Anterior cingulate cortex (tissue), 58 donors: ENCODE measurements at places on chromosomes 11 and 22.

DNA sequence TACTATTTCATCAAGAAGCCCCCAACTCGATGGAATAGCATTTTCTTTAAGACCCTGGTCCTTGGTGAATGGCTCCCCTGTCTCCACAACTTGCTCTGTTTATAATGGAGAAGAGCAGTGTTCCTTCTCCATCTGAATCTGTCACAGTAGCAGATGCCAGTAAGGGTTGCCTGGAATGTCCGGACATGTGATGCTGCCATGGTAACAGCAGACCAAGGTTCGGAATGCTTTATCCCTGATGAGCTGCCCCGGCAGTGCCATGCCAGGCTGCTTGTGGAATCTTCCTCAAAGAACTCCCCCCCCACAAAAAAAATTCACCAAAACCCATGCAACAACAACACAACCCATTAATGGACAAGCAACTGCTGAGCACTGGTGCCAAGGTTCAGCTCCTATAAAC lies 72.5 kb downstream of the KCNC1 start:
- DNase-seq, result no peak

DNA sequence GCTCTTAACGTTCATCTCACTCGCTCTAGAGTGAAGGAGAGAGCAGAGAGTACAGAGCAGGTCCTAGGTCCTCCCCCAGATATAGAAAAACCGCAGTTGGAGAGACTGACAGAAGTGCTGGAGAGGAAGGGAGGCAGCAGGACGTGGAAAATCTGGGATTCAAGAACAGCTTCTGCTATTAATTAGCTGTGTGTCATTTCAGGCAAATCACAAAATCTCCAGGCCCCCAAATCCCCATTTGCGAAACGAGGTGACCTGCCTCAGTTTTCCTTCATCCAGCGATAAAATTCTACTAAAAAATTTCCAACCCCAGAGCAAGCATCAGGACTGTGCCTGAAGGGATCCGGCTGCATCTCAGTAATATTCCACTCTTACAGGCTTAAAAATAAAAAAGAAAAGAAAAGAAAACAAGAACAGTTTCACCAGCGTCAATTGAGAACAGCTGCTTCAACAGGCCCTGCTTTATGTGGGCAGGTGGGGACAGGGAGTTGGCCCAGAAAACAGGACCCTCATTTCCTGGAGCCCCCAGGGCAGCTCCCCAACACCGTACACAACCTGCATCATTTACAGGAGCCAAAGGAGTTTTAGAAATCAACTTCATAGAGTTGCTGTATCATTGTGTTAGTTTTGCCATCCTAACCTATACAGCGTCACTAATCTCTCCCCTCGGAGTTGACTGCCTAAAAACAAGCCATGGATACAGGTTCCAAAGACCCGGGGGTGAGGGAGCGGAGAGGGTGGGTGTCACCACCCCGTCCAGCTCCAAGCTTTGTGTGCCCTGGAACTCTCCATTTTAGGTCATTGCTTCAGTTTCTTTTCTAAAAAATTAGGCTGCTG lies 2.3 kb upstream of the MALAT1 start:
- DNase-seq, result no peak

GRCh38 chr11:10407055-10407454 lies 48.0 kb upstream of the AMPD3 start:
- DNase-seq, result no peak

DNA sequence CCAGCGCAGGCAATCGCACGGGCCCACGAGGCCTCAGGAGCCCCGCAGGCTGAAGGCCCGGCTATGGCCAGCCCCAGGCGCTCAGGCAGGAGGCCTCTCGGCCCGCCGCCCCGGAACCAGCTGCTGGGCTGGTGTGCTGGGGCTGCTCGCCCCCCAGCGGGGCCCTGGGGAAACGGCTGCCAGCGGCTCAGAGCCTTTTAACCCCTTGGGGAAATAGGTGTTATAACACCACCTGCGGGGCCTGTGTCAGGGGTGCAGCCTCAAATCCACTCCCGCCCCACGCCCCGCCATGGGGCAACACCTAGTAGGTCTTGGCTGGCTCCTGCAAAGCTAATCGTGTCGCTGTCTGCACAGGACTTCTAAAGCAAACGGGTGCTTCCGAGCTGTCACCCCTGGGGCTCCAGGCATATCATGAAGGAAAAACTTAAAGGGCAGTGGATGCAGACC lies 237.4 kb downstream of the TTC28 start:
- DNase-seq, result peak; percentile 76

GRCh38 chr11:114017723-114018122 lies 41.8 kb upstream of the ZBTB16 start:
- no peak for DNase-seq

- no peak for DNase-seq
Measured at GRCh38 chr11:2991452-2992233, 486 bp downstream of the NAP1L4 start.

GRCh38 chr22:37012262-37012904 lies 6.9 kb downstream of the TST start:
- peak; percentile 56 for DNase-seq

DNA sequence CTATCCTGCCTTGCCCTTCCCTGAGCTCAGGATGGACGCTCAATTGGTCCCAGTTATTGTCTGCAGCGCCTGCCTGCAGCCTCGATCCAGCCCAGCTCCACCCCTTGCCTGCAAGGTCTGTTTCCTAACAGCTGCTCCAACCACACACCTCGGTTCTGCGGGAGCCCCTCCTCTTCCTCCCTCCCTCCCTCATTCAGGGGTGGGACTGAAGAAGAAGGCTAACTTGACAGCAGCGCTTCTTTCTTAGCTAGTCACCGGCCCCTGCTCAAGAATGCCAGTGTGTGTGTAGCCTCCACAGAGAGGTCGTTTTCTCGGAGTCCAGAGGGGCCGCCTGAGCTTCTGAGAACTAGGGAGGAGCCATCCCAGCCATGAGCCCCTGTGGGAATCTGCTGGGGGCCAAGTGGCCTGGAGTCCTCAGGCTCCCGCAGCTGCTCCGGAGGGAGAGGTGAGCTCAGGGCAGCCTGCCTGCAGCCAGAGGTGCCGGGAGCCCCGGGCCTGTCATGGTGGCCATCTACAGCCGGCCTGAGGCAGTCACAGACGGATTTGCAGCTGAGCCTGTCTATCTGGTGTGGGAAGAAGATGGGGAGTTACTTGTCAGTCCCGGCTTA lies 36.1 kb downstream of the LIMK2 start:
- peak; percentile 16 for DNase-seq

- no peak for DNase-seq
Measured at GRCh38 chr11:71356904-71357303, 91.3 kb downstream of the DHCR7 start.

DNA sequence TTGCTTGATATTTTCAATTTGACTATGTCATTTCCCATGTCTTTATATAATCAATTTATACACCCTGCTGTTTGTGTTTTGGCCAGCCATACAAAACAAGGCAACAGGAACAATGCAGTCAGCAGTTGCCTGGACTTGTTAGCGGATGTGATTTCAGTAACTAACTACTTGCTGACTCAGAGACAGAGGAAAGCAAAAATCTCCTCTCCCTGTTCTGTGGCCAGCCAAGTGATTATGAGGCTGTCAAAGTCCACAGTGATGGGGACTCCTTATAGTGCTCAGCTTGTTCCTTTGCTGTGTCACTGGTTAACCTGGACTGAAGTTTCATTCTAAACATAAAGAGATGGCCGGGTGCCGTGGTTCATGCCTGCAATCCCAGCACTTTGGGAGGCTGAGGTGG lies 32.6 kb upstream of the APLP2 start:
- no peak for DNase-seq

DNA sequence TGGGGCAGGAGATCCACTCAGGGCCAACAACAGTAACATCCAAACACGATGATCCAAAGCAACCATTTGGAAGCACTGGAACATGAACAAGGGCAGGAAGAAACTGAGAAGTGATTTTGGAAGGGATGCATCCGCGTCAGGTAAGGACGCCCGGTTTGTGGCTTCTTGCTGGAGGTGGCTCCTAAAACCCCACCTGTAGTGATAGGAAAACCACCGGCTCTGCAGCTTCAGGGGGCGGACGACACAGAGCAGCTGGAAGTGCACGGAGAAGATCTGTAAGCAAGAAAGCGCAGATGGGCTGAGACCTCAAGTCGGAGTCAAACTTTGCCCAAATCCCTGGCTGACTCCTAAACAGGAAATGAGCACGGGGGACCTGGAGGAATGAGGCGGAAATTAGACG lies 1066.1 kb downstream of the BRD1 start:
- DNase-seq, result no peak

DNA sequence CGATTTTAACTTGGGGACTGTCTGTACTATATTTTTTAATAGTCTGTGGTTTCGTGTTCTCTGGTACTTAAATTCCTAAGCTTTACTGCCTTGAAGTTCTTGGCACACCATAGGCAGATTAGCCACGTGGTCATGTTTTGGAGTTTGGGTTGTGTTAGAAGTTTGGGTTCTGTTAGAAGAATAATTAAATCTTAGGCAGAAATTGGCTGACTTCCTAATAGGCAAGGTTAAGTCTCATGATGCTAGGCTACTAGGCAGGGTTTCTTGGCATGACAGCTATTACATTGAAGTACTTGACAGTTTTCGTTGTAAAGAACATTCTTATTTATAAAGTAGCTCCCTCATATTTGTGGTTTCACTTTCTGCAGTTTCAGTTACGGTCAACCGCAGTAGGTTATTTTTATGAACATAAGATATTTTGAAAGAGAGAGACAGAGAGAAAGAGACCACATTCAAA lies 30.0 kb upstream of the MMP7 start:
- DNase-seq, result no peak

- DNase-seq, result no peak
Measured at GRCh38 chr22:33850724-33851123, 69.6 kb downstream of the LARGE1 start.

DNA sequence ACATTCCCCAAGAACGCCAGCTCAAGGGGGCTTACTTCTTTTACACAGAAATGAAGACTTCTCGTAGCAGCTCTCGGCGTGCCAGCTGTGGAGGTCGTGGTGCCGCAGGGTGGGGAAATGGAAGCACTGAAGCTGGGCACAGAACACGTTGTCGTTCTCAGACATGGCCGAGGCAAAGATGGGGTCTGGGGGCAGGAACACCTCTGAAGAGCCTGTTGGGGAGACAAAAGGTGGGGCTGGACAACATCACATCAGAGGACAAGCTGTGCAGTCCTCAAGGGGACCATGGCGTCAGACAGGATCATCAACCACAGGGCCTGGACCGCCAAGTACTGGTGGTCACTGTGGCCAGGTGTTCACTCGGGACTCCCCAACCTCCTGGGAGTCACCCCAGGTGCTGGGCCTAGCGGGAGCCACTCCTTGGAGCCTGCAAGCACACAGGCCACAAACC lies 65.2 kb downstream of the DGCR2 start:
- no peak for DNase-seq

- DNase-seq, result no peak
Measured at GRCh38 chr11:78034623-78035022, 11.5 kb upstream of the KCTD14 start.

- no peak for DNase-seq
Measured at GRCh38 chr22:48882636-48883200, 945.0 kb downstream of the BRD1 start.

DNA sequence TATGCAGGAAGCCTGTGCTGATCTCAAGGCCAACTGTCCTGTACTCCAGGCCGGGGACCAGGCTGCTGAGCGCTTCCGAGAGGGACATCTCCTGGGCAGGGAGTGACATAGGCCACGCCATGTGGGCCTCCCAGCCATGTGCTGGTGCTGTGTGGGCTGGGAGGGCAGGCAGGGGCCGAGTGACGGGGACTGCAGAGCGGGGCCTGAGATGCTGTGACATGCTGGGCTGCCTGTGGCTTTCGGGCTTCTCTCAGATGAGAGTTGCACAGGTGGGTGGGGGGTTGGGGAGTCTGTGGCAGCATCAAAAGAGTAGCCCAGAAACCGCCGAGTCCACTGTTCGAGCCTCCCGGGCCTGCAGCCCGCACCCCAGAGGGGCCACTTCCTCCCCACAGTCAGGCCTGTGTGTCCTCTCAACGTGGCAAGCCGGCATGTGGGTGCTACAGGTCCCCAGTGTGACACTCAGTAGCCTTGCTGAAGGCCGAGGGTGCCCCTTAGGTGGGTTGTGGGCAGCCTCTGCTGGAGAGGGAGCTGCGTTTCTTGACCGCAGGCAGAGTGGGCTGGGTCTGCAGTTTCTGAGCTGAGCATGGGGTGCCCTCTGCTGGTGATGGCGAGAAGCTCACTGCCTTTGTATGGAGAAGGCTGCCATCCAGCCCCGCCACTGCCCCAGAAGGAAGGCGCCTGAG lies 101.2 kb downstream of the BCR start:
- DNase-seq, result peak; percentile 82

DNA sequence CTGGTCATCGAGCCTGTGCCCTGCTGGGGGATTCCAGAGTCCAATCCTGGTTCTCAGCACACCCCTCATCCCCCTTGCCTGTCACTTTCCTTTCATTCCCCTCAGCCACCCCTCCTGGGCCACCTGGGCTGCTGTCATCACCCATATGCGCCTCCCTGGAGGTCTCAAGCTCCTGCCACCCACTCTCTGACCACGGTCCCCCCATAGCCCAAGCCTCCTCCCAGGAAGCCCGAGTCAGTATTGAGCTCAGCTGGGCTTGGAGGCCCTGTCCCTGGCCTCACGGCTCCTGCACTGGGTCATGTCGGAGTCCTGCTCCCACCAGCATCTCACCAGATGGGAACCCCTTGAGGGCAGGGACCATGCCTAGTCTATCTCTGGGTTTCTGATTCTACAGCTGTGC lies 44.6 kb downstream of the NFAM1 start:
- no peak for DNase-seq

GRCh38 chr11:63961608-63962412 lies 12.6 kb upstream of the COX8A start:
- DNase-seq, result no peak

GRCh38 chr11:114482114-114482513 lies 42.8 kb downstream of the REXO2 start:
- DNase-seq, result no peak

DNA sequence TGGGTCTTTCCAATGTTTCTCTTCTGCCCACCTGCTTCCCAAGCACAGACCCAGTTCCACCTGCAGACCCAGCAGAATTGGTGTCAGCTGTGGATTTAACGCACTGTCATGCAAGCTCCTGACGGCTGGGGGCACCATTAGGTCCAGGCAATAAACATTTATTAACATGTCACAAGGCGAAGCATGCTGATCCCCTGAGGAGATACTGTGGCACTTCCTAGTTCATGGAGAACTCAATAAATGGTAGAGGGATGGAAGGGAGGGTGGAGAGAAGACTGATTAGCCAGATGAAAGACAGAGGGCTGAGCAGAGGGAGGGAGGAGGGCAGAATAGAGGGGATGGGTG lies 68.3 kb upstream of the TSPAN18 start:
- DNase-seq, result no peak

DNA sequence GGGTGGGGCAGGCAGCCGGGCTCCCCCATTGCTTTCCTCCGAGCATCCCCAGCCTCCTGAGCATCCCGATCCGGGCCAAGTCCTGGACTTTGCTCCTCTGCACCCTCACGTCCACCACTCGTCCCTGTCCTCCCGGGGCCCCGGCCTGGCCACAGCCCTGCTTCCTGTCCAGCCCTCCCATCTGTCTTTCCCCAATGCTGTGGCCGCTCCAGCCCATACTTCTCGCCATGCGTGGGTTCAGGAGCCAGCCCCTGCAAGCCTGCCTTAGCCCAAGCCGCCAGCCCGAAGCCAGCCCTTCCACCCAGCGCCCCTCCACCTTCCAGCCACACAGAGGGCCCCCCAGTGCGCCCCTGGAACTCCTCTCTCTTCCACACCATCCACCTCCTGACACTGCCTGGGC lies 23.8 kb downstream of the MRPL23 start:
- DNase-seq, result no peak
